CD4-positive, alpha-beta T cell treated with Interleukin-17A for 4 hours (primary cell): ENCODE measurements at places on chromosomes 1 and 21.

DNA sequence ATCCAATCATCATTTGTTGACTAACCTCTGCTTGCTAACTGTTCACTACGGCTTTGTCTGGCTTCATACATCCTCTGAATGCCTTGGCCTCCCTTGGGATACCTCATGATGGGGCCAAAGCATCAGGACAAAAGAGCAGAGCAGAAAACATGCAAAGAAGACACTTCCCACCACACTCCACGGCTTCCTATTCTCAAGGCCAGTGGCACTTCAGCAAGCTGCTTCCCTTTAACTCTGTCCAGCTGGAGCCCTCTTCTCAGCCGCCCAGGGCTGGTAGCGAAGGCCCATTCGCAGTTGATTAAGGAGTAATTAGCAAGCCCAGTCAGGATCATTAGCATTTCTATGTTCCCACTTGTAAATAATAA is 224.3 kb upstream of the FGGY start:
- peak; percentile 13 for DNase-seq

GRCh38 chr21:35602811-35603362 is 457.4 kb downstream of the SETD4 start:
- no peak for DNase-seq

DNA sequence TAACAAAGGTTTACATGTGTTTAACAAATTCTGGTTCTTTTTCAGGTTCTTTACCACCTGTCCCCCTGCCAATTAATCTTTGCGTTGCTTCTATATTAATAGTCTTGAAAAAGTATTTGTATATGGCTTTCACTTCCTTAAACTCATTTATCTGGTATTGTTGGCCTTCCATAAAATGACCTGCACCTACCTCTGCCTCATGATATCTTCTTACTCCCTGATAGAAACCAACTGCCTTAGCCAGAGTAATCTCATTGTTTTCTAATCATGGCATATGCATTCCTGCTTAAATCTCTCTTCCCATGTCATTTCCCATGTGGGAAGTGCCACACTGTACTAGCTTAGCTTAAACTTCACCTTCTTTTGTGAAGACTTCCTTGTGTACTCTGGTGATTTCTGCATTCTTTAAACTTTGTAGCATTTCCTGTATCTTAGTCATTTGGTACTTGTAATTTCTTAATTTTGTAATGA is 8.7 kb downstream of the SMG7 start:
- DNase-seq = no peak

DNA sequence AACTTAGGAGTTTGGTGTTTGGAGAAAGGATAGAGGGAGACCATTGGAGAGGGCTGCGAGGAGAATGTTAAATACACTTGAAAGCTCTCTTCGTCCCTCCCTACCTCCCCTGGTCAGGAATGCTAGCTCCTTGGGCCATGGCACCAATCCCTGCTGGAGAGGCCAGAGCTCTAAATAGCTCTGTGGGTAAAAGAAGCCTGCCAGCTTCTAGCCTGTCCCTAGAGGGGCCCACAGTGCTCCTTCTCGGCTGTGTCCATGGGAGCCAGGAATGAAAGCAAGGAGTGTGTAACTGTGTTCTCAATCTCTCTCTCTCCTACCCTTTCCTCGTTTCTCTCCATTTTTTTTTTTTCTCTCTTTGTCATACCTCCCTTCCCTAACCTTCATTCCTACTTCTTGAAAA is at the start of gene CCDC190:
CCDC190 (minus strand) TSS at position 75 of the 400 bp plus-strand sequence. CDS start 1,529 bp downstream, outside the sequence.
- no peak for DNase-seq

DNA sequence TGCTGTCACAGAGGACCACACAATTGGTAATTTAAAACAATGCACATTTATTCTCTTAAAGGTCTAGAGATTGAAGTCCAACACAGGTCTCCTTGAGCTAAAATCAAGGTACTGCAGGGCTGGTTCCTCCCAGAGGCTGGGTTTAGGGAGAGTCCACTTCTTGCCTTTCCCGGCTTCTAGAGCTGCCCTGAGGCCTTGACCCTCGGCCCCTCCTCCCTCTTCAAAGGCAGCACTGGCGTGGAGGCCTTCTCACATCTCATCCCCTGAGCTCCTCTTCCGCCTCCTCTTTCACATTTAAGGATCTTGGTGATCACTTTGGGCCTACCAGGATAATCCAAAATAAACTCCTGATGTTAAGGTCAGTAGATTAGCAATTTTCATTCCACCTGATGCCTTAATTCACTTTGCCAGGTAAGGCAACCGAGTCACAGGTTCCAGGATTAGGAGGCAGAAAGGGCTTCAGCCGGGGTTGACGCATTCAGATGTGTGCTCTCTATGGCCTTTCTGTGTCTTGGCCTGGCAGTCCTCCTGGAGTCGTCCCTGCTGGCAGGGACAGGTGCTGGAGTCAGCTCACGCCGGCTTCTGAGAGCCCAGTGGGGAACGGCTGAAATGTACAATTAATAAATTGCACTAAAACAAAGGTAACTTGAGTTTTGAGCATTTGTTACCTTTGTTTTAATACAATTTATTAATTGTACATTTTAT is 61.2 kb upstream of the ABCG1 start:
- DNase-seq = no peak

DNA sequence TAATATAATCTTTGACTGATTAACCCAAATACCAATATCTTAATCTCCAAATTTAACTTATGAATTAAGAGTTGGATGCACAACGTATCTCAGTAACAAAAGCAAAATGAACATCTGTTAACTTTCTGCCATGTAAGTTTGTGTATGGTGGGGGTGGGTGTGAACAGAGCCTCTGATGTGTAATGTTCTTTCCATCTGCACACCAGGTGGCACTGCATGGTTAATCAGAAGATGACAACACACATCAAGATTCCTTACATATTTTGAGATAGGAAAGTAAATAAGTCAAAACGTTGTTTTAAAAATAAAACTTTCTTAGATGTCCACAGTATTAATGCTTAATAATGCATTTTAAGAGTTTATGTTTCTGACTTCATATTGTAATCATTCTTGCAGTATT is 251.9 kb downstream of the DPYD start:
- peak; percentile 4 for DNase-seq
